ENCODE measurements at places on chromosomes 2 and 18. TPM values are rescaled to one million over a fixed set of nuclear protein-coding genes. Genes with fewer than 3 reads are reported as not detected.
A peak's percentile ranks its signal among the peaks of the same experiment; 100 is the strongest.

DNA sequence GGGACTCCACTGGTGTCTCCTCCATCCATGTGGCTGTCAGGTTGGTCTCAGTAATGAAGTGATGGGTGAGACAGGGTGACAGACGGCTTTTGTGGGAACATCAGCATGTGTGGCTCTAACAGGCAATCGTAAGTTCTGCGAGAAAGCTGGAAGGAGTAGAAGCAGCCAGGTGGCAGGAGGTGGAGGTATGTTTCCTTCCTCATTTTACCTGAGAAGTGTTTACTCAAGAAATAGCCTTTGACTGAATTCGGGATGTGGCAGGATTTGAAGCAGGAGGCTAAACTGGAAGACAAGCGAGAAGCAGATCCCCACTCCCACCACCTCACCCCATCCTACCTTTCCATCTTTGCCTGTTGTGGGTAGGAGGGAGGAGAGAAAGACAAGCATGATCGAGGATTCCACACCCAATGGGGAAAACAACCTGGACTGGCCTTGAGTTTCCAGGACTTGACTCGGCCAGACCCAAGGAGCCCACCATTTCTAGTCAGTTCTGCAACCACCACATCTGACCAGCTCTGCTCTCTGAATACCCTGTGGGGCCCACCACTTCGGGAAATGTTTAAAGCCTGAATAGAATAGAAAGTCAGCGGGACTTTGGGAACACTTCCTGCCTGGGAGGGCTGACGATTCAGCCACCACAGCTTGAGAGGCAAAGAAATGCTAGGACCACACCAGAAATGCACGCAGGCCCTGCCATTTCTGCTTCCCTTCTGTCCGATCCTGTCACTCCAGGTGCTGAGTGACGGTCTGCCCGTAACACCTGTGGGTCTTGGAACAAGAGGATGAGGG, 1.2 kb downstream of the ABCG8 start:
- H3K4me3 ChIP-seq = no peak overlapping the region
- no peaks in the 10 kb centered on the region for H3K36me3 ChIP-seq
- H3K27me3 ChIP-seq = peaks cover 21% of the 10 kb centered on the region
- no peak for DNase-seq
- H3K4me1 ChIP-seq = no peaks in the 10 kb centered on the region

GRCh38 chr2:232744963-232745362, 31.4 kb downstream of the KCNJ13 start:
- H3K27me3 ChIP-seq = no peaks in the 10 kb centered on the region
- no peak overlapping the region for H3K27ac ChIP-seq
- DNase-seq = no peak
- H3K36me3 ChIP-seq = peaks cover 22% of the 10 kb centered on the region
- no peak overlapping the region for H3K4me3 ChIP-seq

- H3K27ac ChIP-seq = no peak overlapping the region
- H3K36me3 ChIP-seq = no peaks in the 10 kb centered on the region
- H3K4me3 ChIP-seq = no peak overlapping the region
- no peaks in the 10 kb centered on the region for H3K4me1 ChIP-seq
- no peak for DNase-seq
- peaks cover 6% of the 10 kb centered on the region for H3K27me3 ChIP-seq
These were observed 194.5 kb downstream of the DNER start for GRCh38 chr2:229519655-229520430.

DNA sequence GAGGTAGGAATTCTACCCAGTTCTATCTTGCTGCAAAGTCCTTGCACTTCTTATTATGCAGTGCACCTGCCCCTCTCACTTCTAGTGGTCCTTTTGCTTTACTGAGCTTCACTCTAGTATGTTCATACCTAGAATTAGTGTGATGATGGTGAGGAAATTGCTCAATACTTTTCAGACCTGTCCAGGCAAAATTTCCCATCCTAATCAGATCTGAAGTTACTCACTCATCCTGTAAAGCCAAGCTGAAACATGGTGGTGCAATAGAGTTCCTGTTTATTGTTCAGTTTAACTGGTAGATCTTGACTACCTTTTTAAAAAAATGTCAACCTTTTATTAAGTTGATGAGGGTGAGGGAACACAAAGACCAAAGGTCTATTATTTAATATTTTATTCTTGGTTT, 12.6 kb upstream of the FIGN start:
- no peaks in the 10 kb centered on the region for H3K27me3 ChIP-seq
- DNase-seq = no peak
- no peak overlapping the region for H3K27ac ChIP-seq

DNA sequence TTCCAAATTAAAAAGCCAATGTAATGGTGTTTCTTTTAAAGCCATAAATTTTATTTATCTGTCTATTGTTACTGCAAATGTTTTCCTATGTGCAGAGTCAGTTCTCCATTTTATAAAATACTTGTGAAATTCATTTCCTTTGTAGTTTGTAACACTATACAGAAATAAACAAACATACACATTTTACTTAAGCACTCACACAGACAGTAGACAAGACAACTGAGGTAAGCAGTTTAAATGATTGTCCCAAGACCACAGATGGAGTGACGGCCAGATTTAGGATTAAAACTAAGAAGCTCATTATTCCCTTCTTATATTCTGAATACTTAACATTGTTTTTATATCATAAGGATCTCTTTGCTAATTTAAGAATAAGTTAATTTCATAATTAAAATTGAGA, 100.9 kb downstream of the BAZ2B start:
- DNase-seq = peak; percentile 9
- no peaks in the 10 kb centered on the region for H3K27me3 ChIP-seq
- peak overlapping the region; percentile 72 for H3K4me3 ChIP-seq

DNA sequence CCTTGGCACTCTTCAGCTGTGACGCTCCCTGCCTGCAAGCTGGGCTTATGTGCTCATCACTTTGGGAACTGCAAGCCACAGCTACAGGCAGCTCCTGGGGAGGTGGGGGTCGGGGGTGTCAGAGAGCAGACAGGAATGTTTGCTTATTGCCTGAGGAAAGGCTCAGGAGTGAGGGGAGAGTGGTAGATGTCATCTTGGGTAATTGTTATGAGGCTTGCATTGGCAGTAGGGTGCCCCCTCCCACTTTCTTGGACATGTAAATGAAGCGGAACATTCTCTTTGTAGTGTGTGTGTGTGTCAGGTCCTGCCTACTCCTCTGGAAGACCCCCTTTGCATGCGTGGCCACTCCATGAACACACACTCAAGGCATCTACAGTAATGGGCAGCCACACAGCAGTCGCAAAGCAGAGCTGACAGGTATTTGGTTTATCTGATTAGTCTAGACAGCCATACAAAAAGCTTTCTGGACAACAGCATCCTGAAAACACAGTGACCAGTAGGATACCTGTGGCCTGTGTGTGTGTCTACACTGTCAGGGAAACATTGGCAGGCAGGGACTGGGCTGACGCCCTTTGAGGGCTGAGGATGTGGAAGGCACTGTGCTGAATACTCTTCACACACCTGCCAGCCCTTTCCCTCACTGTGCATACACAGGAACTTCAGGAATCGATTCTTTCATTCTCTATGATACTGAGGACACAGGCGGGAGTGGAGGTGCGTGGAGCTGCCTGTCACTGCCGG, 17.1 kb upstream of the MC2R start:
- H3K4me1 ChIP-seq = no peaks in the 10 kb centered on the region
- DNase-seq = no peak
- no peaks in the 10 kb centered on the region for H3K36me3 ChIP-seq
- no peak overlapping the region for H3K27ac ChIP-seq

DNA sequence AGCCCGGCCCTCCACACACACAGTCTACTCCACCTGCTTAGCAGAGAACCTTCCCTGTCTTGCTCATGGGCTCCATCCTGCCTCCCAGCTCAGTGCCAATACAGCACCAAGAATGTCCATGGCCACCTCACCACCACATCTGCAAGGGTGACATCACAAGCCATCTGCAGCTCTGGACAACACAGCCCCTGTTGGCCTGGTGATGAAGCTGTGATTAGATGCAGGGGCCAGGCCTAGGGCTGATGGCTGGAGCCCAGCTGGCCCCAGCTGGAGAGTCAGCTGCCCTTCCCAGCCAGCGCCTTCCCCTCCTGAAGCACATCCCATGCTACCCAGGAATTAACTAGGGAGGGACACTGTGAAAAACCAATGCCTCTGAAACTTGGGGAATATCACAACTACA, 91.1 kb downstream of the TTC32 start:
- no peaks in the 10 kb centered on the region for H3K4me1 ChIP-seq
- no peaks in the 10 kb centered on the region for H3K36me3 ChIP-seq
- no peaks in the 10 kb centered on the region for H3K27me3 ChIP-seq
- DNase-seq = peak; percentile 38

DNA sequence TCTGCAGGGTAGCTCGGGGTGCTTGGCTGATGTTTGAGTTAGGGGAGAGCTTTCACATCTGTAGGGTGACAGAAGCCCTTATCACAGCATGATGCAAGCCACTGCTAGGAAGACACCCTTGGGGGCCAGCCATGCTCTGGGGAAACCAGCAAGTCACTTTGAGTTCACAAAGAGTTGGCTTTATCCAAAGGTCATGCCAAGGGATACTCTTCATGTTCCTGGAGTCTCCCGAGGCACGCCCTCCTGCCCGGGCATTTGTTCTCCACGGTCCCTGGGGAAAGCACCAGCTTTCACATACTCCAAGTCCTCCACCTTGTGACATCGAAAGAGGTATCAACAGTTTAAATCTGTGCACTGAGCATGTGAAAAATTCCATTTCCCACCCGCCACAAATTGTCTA, 227.7 kb downstream of the VAPA start:
- no peaks in the 10 kb centered on the region for H3K27me3 ChIP-seq
- H3K36me3 ChIP-seq = no peaks in the 10 kb centered on the region
- H3K27ac ChIP-seq = no peak overlapping the region
- no peak overlapping the region for H3K4me3 ChIP-seq
- H3K4me1 ChIP-seq = peaks cover 43% of the 10 kb centered on the region

ID2 gene
- 668 TPM for total RNA-seq

AKAIN1 gene
- not detected for total RNA-seq

MYOM1 gene
- total RNA-seq = 0.65 TPM

GKN2 gene
- not detected for total RNA-seq

SPC25 gene
- total RNA-seq = 3.7 TPM

DCDC2C gene
- total RNA-seq = not detected

SLC23A3 gene
- 1.2 TPM for total RNA-seq

PARD6G gene
- 0.22 TPM for total RNA-seq
